MV-4-11 (cell line): ENCODE measurements at places on chromosomes 7 and 10.

- no peak for DNase-seq
These were observed 134.4 kb downstream of the DLG5 start for GRCh38 chr10:77792155-77792554.

- DNase-seq = no peak
These were observed 102.0 kb upstream of the GLI3 start for GRCh38 chr7:42338916-42339540.

DNA sequence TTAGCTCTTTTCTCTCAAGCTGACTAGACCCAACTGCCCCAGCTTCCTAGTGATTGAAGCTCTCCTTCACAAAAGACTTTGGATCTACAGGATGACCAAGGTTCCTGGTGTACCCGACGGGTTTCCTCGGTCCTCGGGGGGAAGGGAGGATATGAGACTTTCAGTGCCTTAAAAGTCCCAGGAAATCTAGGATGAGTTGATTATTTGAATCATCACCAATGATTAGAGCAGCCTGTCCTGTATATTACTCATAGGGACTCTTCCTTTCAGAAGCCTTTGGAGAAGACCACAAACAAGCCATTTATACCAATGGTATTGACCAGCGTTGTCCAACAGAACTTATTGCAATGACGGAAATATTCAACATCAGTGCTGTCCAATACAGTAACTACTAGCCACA is 6.1 kb upstream of the ACTA2 start:
- DNase-seq = no peak

DNA sequence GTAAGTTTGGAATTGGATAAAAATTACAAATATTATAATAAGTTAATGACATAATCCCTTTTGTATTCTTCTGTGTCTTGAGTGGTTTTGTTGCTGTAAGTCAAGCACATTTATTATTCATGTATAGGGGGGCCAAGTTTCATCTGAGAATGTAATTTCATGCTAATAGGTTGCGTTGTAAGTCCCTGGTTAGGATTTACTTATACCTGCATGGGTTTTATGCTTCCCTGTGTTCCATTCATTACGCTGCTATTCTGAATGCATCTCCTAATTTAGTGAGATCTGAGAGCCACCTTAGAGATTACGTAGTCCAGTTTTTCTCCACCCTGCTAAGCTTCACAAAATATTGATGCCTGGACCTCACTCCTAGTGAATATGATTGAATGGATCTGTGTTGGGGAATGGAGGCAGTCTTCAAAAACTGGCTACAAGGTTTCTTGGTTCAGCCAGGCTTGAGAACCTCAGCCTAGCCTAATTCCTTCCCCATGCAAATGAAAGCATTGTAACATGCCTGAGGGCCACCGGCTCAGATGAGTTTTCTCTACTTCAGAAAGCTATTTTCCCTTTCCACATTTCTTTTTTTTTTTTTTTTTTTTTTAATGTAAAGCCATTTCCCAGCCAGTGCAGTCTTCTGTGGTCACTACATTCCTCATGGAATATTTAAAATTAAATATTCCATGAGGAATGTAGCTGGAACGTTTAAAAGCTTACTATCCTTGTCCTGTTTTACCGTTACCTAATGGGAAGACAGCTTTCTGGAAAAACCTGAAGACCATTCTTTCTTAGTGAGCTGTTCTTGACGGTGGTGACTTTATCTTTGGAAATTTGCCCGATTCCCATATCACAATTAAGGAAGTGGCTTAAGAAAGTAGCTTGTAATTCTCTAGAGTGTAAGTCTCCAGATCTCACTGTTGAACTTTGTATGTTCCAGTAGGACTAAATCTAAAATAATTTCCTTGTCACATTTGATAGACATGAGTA is 16.0 kb downstream of the PAPSS2 start:
- DNase-seq = no peak

DNA sequence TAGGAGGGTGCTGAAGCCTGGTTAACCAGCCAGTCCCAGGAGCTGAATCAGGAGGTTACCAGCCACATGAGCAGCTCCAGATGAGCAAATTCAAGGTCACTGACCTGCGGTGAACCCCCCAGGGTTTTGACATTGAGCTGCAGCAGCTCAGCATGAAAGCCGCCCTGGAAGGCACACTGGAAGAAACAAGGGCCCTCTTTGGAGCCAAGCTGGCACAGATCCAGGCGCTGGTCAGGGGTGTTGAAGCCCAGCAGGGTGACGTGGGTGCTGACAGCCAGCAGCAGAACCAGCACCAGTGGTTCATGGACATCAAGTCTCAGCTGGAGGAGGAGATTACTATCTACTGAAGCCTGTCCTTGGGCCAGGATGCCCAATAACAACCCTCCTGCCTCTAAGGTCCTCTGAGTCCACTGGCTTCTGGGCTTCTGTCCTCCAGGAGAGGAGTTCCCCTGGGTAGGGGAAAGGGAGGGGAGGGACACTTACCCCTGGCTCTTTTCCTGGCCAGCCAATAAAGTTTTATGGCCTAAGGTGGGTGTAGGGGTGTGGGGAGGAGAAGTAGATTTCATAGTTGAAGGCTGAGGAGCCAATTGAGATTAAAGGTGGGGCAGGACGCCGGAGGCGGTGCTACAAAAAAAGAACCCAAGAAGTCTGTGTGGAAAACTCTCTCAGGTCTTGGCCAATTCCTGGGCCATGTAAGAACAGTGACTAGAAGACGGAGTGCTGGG is 29.4 kb upstream of the ATOH7 start:
- no peak for DNase-seq

DNA sequence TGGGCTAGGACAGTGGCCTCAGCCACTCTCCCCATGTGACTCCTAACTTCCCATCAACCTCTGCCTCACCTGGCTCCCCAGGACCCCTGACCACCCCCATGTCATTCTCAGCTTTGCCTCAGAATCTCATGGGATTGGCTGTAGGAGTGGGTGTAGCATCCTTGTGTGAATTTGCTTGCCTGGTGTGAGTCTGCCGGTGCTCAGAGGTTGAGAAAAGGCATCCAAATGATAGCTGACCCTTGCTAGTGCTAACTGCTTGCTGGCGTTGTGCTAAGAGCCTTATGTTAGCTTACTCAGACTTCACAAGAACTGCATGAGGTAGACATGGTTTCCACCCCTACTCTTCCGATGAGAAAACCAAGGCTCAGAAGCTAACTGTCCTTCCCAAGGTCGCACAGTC is 74.2 kb downstream of the COL13A1 start:
- no peak for DNase-seq

GRCh38 chr10:4270116-4270515 is 485.1 kb upstream of the KLF6 start:
- peak; percentile 82 for DNase-seq

- DNase-seq = no peak
These were observed 1277.1 kb upstream of the AUTS2 start for GRCh38 chr7:68321076-68321639.

- DNase-seq = no peak
These were observed 10.7 kb upstream of the PCBD1 start for GRCh38 chr10:70899096-70899495.

GRCh38 chr10:61992671-61993668 is 91.5 kb downstream of the ARID5B start:
- DNase-seq = peak; percentile 89

DNA sequence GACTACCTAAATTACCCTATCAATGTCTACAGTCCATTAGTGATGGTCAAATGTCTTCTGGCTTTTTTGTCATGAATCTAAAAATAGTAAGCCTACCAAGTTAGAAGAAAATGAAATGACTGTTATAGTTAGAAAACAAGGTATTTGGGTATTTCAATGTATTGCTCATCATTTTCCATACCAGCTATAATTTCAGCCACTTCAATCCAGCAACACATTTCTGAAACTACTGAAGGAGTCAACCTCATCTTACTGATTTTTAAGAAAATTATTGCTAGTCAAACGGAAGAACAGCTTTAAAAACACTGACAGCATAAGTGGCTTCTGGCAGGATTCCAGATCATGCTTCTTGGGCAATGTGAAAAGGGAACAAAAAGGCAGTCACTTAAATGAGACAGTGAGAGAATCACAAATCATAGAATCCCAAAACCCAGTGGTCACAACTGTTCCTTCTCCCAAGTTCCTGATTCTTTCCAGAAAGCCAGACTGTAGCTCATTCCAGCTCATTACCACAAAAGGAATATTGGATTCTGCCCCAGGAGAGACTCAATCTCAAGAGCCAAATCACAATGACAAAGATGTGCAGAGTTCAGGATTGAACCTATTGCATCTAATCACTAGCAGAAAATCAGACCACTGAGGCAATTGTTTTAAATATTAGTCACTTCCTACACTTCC is 61.2 kb upstream of the LRRN3 start:
- DNase-seq = peak; percentile 74

- DNase-seq = peak; percentile 60
These were observed 47.7 kb upstream of the TRIM8 start for GRCh38 chr10:102596506-102596971.

DNA sequence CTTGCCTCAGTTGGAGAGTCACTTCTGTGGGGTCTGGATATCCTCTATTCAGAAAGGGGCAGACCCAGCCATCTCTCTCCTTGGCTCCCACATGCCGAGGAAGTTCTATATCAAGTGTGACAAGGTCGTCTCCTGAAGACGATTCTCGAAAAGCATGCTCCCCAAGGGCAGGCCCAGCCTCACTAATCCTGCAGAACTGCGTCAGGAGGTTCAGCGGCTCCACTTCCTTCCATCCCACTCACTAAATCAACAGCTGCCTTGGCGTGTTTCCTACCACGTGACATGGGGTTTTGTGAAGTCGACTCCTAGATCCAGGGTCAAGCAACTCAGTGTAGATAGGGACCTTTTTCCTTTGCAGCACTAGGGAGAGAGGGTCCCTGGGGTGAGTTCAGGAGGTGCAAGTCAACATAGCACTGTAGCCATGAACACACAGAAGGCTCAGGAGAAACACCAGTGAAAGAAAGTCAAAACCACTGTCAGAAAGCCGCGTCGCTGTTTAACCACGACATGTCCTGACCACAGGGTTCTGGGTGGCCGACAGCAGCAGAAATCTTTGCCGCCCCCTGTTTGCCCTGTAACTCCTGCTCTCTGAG is 156.4 kb downstream of the PRPF18 start:
- DNase-seq = peak; percentile 93

- no peak for DNase-seq
These were observed 939.7 kb downstream of the KCNMA1 start for GRCh38 chr10:76697923-76698322.

GRCh38 chr10:132101529-132101928 is 35.8 kb downstream of the JAKMIP3 start:
- DNase-seq = no peak

DNA sequence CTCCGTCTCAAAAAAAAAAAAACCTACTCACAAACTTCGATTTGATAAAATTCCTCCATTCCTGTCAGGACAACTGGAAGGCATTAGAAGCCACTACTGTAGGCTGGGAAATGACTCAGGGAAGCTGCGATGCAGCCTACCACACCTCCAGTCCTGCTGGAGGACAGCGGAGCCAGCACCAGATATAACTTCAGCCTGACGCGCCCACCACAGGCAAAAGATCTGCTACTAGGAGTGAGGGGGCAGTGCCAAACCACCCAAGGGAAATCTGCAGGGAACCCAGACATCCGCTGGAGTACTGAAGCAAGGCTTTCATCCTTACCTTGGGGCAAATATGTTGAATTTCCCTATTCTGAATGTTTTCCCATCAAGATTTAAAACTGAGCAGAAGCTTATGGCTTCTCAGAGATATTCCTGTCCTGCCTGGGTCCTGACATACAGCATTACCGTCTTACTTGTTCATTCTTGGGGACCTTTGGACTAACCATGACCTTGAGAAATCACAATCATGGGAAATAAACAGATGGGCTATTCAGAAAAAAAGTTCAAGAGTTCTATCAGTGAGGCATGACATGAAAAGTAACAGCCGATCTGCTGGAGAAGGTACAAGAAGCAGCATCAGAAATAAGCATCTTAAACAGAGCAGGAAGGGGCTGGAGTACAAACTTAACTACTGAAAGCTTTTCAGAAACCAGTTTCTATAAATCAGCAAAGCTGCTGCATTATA is 20.4 kb downstream of the BCCIP start:
- no peak for DNase-seq

DNA sequence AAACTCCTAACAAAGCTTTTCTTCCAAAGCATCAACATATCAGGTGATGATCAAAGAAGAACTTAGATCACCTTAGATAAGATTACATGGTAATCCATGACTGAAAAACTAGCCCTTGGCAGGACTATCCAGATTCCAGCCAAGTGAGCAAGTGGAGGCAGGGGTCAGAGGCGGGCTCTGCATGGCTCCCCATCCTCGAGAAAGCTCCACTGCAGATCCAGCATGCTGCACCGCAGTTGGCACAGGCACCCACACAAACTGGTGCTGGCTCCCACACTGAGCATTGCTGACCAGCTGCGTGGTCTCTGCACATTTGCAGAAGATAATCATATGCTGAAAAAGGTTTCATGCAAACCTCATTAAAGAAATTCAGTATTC is 10.1 kb downstream of the PSAP start:
- no peak for DNase-seq

DNA sequence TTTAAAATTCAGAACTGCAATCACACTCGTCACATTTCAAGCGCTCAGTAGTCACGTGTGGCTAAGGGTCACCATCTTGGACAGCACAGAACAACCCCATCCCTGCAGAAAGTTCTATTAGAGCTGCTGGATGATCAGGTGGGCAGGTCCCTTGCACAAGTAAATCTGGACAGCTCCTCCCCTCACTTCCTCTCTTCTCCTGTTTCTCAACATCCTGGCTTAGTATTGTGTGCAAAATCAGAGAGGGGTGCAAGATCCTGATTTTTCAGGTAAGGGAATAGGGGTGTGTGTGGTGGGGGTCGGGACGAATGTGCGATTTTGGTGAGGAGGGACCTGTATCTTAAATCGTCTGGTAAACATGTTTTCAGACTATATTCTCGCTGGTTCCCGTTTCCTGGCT is at the start of gene GIMAP4:
Gene GIMAP4, plus strand, starts transcription at position 222 of the 400 bp plus-strand sequence. CDS start 2,512 bp downstream, outside the sequence.
- DNase-seq = no peak

DNA sequence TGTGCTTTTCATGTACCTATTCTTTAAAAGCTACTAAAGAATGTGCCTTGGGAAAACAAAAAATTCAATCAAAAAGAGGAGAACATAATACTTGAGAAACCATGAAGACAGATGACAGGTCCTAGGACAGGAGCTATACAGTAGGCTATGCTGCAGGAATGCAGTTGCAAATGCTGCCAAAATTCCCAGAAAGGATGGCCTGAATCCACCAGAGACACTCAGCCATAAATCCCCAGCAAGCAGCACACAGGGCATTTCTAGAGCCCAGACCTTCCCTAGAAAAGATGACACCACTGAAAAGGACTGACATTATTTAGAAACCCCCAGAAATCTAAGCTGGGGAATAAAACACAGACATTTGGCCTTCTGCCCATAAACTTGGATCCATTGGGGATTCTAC is 237.3 kb downstream of the C7orf25 start:
- DNase-seq = no peak

DNA sequence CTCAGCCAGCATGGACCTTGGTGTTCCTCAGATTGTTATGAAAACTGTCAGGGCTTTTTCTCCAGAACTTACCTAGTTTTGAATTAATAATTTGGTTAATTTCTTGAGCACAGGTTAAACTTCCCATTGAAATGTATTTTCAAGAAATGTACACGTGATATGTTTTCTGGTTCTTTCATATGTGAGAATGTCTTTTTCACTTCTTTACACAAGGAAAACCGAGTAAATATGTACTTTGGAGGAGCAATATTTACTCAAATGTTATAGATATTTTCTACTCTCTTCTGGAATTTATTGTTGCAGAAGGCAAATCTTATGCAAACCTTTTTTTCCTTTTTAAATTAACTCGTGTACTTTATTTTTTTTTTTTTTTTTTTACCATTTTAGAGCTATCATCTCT is 134.3 kb downstream of the AHR start:
- DNase-seq = no peak
